ENCODE measurements at places on chromosomes 13 and 19.
A peak's percentile ranks its signal among the peaks of the same experiment; 100 is the strongest.

GRCh38 chr19:12330340-12330739 lies 3.1 kb downstream of the ZNF563 start:
- no peak for DNase-seq

GRCh38 chr19:2820112-2820702 lies 539 bp downstream of the ZNF554 start:
- DNase-seq = no peak

DNA sequence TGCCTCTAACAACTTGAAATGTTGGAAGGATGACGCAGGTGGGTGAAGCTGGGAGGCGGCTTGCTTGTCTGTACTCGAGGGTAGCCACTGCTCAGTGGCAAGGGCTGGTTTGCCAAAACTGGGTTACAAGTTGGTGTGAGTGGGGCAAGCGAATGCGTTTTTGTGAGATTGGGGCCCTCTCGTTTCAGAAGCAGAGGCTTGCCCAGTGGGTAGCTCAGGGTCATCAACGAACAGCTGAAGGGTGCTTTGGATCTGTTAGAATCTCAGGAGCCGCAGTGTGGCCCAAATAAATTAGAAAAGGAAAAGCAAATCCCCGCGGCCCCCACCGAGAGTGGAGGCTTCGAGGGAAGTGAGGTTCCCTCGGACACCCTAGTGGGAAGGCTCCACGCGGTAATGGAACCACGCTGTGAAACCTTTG lies 7.3 kb downstream of the ATP4B start:
- no peak for DNase-seq

DNA sequence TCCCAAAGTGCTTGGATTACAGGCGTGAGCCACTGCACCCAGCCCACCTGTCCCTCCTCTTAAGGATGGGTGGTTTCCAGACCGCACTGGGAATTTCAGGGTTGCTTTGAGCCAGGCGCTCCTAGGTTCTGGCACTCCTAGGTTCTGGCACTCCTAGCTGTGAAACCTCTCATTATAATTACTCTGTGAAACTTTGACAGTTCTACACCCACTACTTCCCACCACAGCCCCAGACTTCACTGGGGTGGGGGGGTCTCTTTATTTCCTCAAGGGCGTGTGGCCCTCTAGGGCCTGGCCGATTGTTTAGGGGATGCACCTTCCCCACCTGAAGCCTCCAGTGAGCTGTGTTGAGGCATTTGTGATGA lies 2.3 kb upstream of the ADAMTS10 start:
- no peak for DNase-seq

- DNase-seq = peak; percentile 49
These were observed at the start of gene UNC13A for GRCh38 chr19:17687857-17688784. Gene UNC13A, minus strand, starts transcription at chr19:17688354. Its CDS starts 155 bp downstream, at chr19:17688199.

GRCh38 chr19:806815-807421 lies 9.7 kb downstream of the PTBP1 start:
- DNase-seq = no peak

DNA sequence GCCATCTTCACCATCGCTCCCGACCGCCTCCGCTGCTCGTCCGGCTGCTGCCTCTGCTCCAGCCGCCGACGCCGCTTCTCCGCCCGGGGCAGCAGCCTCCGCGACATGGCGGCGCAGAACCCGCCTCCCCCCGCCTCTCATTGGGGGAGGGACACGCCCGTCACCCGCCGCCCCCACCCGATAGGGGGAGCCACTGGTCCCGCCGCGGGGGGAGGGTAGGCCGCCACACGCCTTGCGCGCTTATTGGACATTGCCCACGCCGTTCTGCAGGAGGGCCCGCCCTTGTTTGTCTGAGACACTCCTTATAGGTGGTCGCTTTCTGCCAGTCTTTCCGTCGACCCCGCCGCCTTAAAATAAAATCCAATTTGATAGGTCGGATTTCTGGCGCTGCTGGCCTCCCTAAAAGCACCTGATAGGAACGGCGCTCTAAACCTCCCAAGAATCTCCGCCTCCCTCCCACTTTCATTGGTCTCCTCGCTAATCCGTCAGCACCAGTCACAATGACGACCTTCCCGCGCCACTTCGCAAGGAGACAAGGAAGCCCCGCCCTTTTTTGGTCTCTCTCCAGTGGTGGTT lies at the start of gene HNRNPL:
Gene HNRNPL, minus strand, starts transcription at position 127 of the 576 bp plus-strand sequence. Its CDS starts 20 bp downstream, at position 107.
- peak; percentile 100 for DNase-seq

GRCh38 chr13:22793598-22794134 lies 387.1 kb upstream of the SGCG start:
- no peak for DNase-seq

- DNase-seq = peak; percentile 27
These were observed 22.1 kb upstream of the POMP start for GRCh38 chr13:28636677-28637317.

- no peak for DNase-seq
These were observed 16.8 kb upstream of the ADPRHL1 start for GRCh38 chr13:113470073-113470472.

GRCh38 chr13:33874871-33875270 lies 56.9 kb downstream of the RFC3 start:
- no peak for DNase-seq

DNA sequence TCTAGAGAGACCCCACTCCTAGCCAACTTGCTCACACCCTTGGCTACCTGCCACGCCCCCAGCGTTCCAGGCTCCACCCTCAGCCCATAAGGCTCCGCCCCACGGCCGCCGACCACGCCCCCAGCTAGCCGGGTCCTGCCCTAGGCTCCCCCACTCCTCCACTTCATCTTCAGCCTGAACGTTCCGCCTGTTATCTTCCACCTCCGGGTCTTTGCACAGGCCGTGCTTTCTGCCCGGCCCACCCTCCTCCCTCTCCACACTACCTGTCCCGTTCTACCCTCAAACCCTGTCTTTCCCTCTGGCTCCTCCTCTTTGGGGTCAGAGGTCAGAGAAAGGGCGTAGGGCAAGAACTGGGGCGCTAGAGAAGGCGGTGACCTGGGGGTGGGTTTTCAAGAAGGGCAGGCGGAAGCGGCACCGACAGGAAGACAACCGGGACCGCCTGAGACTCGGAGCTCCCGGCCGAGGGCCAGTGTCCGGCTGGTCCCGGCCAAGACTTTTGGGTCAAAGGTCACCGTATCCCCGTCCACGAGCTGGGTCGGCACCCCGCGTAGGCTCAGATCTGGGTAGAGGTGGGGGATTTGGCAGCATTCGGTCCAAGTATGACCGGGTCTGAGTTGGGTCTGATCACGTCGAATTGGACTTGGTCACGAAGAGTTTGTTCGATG lies 2.2 kb downstream of the PDE4C start:
- DNase-seq = no peak

DNA sequence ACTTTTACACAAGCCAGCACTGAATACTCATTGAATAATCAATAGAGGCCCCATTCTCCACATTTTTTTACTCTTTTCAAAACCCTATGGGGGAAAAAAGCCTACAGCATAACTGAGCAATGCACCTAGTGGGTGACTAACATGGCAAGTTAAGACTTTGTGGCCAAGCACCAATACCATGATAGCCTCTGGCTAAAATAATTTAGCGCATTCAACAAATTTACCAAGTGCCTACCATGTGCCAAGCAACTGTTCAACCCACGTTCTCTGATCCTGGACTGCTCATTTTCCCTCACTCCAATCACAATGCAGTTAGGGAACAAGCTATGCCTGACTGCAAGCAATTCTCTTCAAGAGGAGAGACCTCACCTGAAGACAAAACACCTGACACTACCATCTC lies 3.0 kb downstream of the ANKRD10 start:
- no peak for DNase-seq

GRCh38 chr13:33318037-33318436 lies 32.5 kb upstream of the STARD13 start:
- DNase-seq = no peak

DNA sequence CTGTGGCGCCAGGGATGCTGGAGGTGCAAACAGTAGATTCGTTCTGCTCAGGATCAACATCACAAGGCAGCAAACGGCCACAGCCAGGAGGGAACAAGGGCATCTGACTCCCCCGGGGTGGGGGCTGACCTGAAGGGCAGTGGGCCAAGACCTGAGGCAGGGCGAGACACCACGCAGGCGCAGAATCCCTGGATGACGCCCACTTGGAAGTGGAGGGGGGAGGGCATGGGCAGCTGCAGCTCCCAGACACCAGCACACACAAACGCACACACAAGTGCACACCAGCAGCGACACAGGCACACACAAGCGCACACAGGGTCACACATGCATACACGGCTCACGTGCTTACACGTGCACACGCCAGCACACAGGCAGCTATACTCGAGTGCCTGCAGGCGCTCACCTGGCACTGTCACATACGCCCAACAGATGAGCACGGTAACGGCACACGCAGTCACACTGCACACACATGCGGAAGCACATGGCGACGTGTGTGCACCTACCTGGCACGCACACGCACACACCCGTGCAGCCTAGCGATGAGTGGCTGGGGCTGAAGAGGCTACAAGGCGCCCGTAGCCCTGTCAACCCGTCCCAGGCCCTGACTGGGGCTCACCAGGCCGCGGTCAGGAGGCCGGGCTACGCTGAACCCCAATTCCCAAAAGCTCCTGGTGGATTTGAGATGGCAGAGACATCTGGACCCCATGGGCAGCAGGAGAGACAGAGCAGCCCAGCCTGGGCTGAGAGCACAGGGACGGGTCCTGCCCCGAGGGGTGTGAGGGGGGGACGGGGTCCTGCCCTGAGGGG lies 5.5 kb downstream of the C2CD4C start:
- DNase-seq = no peak

DNA sequence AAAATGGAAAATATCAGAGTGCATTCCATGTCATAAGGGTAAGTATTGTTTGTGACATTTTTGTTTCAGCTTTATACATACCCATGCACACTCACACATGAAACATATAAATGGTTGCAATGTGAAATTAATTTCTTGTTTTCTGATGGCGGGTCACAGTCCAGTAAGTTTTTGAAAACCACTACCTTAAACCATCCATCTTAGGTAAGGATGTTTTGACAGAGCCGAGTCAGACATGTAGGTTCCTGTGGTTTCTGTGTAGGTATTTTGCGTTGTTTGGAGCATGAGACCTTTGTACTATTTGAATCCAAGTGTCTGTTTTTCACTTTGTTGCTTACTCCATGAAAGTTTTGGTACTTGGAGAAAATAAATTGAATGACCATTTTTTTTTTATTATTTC lies 121.7 kb downstream of the B3GLCT start:
- DNase-seq = no peak

DNA sequence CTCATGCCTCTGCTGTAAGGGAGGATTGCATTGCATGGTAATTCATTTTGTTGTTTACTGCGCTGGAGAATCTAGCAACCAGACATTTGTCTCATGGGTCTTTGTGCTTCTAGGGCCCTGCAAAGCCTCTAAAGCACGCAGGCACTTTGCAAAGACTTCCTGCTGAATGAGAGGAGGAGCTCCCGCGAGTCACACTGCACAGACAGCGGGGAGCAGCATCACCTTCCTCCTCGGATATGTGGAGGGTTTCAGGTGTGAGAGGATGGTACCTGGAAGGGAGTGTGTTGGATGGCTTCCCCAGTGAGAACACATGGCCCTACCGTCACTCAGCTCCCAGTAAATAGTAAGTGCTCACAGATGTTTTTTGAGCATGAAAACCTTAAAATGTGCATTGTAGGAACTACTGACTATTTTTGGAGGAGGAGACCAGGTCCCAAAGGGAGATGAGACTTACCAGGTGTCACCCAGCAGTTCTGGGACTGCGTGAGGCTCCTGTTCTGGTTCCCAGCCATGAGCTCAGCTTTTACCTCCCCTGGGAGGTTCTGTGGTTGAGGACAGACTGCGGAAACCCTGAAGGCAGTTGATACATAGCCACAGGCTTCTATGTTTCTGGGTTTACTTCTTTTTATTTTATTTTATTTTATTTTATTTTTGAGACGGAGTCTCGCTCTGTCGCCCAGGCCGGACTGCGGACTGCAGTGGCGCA lies 278.0 kb downstream of the FGF9 start:
- DNase-seq = no peak

GRCh38 chr19:48856921-48857320 lies 11.5 kb downstream of the PLEKHA4 start:
- DNase-seq = no peak

DNA sequence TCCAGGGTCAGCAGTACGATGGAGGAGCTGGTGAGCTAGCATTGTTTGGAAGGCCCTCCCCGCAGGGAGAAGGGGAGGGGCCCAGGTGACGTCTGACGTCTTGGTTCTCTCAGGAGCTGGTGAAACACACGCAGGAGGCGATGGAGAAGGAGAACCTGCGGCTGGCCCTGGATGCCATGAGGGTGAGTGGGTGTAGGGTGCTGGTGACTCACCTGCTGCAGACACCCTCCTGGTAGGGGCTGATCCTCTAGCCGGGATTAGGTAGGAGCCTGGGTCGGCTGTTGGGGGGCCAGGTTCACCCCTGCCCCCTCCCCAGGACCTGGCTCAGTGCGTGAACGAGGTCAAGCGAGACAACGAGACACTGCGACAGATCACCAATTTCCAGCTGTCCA lies 55.8 kb downstream of the VAV1 start:
- no peak for DNase-seq

- DNase-seq = no peak
These were observed 8.9 kb downstream of the FLT1 start for GRCh38 chr13:28485996-28486543.

GRCh38 chr13:96994017-96994857 lies at the start of gene OXGR1:
Gene OXGR1, minus strand, starts transcription at chr13:96994476. Its CDS starts 6,717 bp downstream, at chr13:96987759.
- peak; percentile 9 for DNase-seq

DNA sequence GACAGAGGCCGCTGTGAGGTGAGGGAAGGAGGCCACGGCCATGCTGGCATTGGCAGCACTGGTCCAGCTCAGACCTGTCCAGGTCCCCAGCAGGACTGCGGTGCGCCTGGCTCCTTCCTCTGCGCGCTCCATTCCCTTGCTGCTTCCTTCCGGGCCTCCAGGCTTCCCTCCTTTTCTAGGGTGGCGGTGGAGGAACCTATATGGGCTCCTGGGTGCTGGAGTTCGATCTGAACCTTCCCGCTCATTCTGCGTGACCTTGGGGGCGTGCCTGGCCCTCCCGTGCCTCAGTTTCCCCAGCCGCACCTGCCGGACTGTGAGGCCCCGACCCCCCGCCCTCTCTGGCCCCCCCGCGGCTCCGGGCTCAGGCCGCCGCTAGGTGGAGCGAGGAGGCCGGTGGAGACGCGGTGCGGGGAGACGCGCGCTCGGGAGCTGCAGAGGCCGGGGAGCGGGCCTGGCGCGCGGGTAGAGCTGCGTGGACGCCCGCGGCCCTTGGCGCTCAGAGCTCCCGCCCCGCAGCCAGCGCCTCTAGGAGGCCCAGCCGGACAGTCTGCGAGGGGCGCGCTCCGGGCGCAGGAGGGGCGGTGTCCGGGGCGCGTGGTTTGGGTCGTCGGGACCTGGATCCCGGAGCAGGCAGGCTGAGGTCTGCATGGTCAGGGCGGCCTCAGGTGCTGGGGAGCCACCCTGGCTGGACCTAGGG lies 29.9 kb downstream of the EFNA2 start:
- DNase-seq = peak; percentile 42

Data from midbrain (tissue), 1 donor.